Karpas-422 (cell line): ENCODE measurements at places on chromosomes 12 and 14. TPM values are rescaled to one million over a fixed set of nuclear protein-coding genes. Genes with fewer than 3 reads are reported as not detected.

The CLEC4C gene
- total RNA-seq: not detected in 2 replicates

The CLMN gene
- total RNA-seq: 40.1 and 56.1 TPM in 2 replicates

The DEGS2 gene
- 0.43 TPM in 1 of 2 replicates, not detected in the other for total RNA-seq

The OR4K5 gene
- total RNA-seq: not detected in 2 replicates

The DCAF11 gene
- 93.5 and 103 TPM in 2 replicates for total RNA-seq

- DNase-seq: no peak
Observed at GRCh38 chr14:70398706-70399431, 18.0 kb downstream of the SYNJ2BP start.

GRCh38 chr12:104694711-104695110, 238.0 kb downstream of the CHST11 start:
- DNase-seq: no peak

DNA sequence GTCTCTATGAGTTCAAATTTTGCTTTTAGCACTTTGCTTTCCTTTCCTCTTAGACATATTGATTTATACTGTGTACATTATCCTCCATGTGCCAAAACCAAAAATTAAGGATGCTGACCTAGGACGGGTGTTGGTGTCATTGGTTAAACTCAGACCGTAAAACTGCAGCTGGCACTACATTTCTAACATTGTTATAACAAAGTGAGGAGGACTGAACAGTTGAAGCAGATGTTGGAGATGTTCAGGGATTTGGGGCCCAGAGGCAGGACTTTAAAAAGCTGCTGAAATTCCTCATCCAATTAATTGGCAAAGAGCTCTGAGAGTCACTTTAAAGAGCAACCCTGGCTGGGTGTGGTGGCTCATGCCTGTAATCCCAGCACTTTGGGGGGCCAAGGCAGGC, 72.4 kb downstream of the TMTC1 start:
- DNase-seq: peak; percentile 14

DNA sequence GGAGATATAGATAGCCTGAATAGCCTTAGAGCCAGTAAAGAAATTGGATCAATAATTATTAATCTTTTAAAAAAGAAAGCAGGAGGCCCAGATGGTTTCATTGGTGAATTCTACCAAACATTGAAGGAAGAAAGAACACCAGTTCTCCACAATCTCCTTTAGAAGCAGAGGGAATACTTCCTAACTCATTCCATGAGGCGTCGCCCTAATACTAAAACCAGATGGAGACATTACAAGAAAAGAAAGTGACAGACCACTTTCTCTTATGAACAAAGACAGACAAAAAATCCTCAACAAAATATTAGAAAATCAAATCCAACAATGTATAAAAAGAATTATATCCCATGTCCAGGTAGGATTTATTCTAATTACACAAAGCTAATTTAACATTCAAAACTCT, 362.6 kb downstream of the BCAT1 start:
- DNase-seq: no peak

GRCh38 chr14:41607966-41608663, 1.4 kb downstream of the LRFN5 start:
- DNase-seq: no peak

- no peak for DNase-seq
Observed at GRCh38 chr12:53454707-53455106, 2.8 kb downstream of the PCBP2 start.

- DNase-seq: no peak
Observed at GRCh38 chr12:11500188-11500860, 105.0 kb upstream of the PRB2 start.

GRCh38 chr14:73428353-73428824, 30.0 kb downstream of the NUMB start:
- DNase-seq: no peak

GRCh38 chr12:3233797-3234196, 156.6 kb downstream of the TSPAN9 start:
- no peak for DNase-seq

GRCh38 chr12:130459916-130460315, 122.2 kb downstream of the PIWIL1 start:
- no peak for DNase-seq

- DNase-seq: no peak
Observed at GRCh38 chr12:120225852-120226640, 25.1 kb upstream of the RPLP0 start.

DNA sequence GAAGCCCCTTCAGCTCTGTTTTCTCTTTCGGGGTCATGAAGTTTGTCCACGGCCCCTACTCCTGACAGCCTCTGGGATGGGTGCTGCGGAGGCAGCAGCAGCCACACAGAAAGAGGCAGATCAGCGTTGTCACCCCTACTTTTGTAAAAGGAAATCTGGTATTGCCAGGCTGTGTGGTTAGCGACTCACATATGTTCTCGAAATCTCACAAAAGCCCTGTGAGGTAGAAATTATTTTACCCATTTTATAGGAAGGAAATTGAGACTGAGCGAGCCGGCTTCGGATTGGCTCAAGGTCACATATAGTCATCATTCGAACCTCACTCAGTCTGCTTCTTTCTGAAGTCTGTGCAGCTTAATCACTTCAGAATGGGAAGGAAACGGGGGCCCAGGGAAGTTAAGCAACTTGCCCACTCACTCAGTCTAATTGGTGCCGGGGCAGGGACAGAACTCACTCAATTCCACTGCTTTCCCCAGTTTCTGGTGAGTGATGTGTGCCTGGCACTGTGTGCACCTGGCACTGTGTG, 1.1 kb upstream of the CKAP4 start:
- no peak for DNase-seq

- no peak for DNase-seq
Observed at GRCh38 chr12:89684136-89684535, 24.5 kb downstream of the ATP2B1 start.
